Stimulated activated CD8-positive, alpha-beta memory T cell treated with anti-CD3 and anti-CD28 coated beads, Interleukin-2, amount 100 ng/mL, for 1 hour (primary cell): ENCODE measurements at places on chromosomes 5 and 9.

- DNase-seq, result no peak
These were observed 12.8 kb upstream of the TEX48 start for GRCh38 chr9:114694719-114695269.

- DNase-seq, result no peak
These were observed 219.9 kb downstream of the MLLT3 start for GRCh38 chr9:20402273-20402875.

DNA sequence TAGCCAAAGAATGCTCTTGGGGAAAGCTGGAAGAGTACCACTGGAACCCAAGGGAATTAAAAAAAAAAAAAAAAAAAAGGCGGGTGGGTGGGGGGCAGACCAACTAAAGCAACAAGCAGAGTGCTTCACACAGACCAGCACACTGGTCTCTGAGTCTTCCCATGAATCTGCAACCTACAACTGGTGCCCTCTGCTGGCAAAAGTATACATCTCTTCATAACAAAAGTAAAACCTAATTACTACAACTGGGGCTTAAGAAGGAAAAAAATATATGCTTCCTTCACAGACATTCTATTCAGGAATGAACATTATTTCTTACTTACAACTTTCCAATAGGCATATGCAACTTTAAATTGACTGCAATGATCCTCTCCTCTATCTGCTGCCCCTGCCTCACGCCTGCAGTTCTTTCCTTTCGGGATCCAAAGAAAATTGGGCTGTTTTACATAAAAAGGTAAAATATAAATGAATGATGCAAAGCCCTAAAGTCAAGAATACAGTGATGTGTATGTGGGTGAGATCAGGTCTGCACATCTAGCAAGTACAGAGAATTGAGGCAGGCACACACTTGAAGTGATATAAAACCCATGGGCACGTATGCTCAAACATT lies 7.2 kb upstream of the KLHL3 start:
- DNase-seq, result no peak

- no peak for DNase-seq
These were observed 9.1 kb downstream of the AP3S1 start for GRCh38 chr5:115850744-115851416.
